NCI-H1105 (cell line): ENCODE measurements at places on chromosomes 12 and 14.

GRCh38 chr12:73798523-73798922, 739.1 kb upstream of the ATXN7L3B start:
- no peak for DNase-seq

DNA sequence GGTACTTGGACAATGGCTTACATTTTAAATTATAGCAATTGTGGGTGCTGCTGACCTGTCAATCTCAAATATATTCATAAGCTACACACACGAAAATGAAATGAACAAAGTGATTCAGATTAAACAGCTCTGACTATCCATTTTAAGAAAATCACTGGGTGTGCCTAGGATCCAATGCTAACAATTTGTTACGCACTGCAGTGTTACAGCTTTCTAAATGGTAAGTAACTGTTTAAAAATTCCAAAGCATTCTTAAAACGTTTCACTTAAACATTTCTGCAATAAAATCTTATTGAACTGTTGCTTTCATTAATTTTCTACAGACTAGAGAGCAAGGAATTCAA, 18.9 kb downstream of the LMO3 start:
- no peak for DNase-seq

GRCh38 chr14:63761351-63762117, 33.7 kb upstream of the SGPP1 start:
- no peak for DNase-seq

DNA sequence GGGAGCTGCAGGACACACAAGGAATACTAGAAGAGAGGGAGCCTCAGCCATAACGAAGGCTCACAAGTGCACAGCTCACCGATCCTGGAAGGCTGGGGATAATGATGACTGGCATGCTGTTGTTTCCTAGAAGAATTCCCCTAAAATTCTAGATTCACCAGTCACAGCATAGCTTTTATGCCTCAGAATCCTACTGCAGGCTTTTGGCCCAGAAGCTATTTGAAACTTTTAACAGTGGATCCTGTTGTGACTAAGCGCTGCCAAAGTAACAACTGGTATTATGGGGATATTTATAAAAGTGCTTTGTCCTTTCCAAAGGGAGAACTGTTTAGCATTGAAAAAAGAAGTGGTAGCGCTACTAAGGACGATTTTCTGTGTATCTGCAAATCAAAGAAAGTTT, 214.1 kb upstream of the PELI2 start:
- DNase-seq = no peak

DNA sequence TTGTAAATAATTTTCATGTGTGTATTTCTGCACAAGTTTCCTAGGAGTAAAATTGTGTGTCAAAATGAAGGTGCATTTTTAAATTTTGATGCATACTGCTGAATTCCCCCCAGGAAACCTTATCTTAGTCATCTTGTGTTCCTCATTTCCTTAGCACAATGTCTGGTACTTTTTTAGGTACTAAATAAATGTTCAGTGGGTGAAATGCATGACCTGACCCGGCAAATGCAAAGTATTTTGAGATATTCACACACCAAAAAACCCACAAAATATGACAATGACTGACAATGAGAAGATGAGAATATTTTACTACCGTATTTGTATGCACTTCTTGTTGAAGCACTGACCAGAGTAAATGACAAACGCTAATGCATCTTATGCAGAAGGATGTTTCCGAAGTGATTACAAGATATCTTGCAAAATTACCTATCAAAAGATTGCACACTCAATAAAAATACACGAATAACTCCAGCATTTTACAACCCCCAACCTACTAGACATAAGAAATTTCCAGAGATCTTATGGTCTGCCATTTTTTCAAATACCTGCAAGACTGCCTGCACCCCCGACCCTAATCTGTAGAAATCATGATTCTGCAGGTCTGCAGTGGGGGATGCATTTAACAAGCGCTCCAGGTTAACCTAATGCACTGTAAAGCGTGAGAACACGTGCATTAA, 895 bp upstream of the PRKAB1 start:
- DNase-seq = no peak

- no peak for DNase-seq
These were observed 157.6 kb downstream of the PRKCH start for GRCh38 chr14:61478971-61479473.

DNA sequence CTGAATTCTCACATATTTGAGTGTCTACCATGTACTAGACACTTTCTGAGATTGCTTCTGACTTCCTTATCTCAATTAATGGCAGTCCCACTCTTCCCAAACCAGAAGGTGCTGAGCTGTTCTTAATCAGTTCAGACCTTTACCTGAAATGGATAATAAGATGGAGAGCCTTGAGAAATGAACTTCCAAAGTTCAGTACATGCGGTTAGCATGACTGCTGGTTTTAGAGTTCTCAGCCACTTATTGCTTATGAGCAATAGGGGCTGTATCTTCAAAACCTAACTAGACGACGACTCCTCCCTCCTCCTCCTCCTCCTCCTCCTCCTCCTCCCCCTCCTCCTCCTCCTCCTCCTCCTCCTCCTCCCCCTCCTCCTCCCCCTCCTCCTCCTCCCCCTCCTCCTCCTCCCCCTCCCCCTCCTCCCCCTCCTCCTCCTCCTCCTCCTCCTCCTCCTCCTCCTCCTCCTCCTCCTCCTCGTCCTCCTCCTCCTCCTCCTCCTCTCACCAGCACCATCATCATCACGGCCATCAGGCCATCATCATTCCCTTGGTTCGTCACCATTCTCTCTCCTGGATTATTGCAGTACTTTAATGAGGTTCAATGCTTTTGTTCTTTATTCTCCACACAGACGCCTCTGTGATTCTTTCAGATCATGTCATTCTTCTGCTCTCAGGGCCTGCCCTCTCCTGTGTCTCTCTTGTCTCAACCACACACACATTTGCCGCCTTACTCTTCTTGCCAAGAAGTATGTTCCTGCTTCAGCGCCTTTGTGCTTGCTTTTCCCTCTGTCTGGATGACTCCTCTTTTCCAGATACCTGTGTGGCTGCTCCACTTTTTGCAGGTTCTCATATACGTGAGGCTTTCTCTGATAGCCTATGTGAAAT, 2.7 kb downstream of the PCNX1 start:
- no peak for DNase-seq

GRCh38 chr14:102738373-102739189, 38.7 kb upstream of the TRAF3 start:
- DNase-seq = no peak

GRCh38 chr12:122743895-122744525, 8.6 kb upstream of the DENR start:
- no peak for DNase-seq

DNA sequence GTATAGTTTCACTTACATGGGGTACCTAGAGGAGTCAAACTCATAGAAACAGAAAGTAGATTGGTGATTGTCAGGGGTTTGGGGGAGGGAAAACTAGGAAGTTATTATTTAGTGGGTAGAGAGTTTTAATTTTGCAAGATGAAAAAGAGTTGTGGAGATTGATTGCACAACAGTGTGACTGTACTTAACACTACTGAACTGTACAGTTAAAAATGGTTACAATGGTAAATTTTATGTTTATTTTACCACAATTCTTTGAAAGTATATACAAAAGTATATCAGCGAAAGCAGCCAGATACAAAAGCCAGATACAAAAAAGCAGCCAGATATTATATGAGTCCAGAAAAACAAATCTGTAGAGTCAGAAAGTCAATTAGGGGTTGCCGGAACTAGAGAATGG, 247.6 kb downstream of the IPO8 start:
- no peak for DNase-seq

DNA sequence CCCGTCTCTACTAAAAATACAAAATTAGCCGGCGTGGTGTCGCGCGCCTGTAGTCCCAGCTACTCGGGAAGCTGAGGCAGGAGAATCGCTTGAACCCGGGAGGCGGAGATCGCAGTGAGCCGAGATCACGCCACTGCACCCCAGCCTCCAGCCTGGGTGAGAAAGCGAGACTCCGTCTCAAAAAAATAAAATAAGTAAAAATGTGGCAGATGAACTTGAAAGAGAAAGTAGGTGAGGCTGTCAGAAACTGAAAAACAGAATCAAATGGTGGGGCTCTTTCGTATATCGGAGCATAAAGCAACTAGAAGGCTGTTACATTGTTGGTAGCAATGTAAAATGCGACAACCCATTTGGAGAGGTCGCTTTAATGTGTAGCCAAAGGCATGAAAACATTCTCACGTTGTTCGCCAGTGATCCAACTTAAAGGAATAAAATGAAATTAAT, 767 bp upstream of the CCNT1 start:
- no peak for DNase-seq

DNA sequence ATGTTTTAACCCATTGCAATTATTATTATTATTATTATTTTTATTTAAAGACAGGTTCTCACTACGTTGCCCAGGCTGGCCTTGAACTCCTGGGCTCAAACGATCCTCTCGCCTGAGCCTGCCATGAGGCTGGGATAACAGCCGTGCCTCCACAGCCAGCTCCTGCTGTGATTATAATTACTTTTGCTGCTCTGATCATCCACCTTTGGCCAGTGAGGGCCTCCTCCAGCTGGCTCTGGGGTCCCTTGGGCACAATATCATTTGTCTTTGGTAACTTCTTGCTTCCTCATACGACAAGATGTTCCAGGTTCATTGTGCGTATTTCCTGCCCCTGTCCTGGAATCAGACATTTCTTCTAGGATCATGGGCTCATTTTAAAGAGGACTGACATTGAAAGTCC, 28.4 kb downstream of the LRTM2 start:
- no peak for DNase-seq

DNA sequence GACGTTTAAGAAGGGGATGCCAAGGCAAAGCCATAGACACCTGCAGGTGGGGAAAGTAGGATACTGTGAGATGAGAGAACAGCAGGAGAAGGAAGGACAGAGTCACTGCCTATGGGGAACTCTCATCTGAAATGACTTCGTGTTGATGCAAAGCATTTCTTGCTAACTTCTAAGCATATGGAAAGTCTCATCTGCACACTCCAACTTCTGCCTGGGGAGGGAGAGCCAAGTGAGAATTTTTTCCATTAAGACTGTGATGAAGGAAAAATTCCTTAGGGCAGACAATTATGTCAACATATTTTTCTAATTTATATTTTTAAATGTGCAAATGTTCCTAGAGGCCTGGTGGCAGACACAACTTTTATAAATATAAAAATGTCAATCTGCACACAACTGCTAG, 115.3 kb downstream of the IPO8 start:
- DNase-seq = no peak

DNA sequence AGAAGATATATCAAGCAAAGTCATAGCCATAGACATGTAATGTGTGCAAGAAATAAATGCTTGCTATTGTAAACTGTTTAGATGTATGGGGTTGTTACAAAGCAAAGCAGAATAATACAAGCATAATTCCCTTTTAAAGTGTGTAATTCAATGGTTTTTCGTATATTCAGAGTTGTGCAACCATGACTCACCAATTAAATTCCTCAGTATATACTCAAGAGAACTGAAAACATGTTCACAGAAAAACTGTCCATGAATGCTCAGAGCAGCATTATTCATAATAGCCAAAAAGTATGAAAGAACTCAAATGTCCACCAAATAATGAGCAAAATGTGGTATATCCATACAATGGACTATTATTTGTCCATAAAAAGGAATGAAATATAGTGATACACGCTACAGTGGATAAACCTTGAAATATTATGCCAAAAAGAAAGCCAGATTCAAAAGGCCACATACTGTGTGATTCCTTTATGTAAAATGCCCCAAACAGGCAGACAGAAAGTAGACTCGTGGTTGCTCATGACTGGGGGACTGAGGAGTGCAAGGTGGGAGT, 9.3 kb downstream of the GXYLT1 start:
- no peak for DNase-seq

GRCh38 chr14:64725879-64726584, 21.8 kb downstream of the PLEKHG3 start:
- no peak for DNase-seq

DNA sequence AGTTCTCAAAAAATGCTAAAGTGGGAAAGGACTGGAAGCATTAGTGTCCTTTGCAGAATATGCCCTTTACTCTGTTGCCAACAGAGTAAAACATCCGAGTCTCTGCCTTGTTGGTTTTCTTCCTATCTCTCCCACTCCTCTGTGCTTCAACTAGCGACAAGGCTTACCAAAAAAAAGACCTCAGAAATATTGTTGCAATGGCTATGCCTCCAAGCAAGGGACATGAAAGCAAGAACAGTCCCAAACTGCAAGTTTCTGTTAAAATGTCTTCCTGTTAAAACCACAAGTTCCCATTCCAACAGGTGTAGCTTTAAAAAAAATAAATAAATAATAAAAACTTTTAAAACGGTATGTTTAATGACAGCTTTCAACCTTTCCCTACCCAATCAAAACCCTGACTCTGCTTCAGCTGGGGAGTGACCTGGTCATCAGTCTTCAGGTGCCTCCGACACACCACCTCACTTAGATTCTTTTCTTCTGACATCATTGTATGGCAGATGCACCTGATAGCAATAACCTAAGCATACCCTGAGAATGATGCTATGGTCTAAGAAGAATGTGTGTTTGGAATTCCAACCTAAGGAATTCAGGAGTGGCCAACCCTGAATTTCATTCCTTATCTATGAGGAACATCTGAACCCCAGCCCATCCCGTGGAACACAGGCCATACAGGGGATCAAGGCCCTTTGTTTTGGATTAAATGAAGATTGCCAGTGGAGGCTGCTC, 81.0 kb downstream of the RPS29 start:
- no peak for DNase-seq

DNA sequence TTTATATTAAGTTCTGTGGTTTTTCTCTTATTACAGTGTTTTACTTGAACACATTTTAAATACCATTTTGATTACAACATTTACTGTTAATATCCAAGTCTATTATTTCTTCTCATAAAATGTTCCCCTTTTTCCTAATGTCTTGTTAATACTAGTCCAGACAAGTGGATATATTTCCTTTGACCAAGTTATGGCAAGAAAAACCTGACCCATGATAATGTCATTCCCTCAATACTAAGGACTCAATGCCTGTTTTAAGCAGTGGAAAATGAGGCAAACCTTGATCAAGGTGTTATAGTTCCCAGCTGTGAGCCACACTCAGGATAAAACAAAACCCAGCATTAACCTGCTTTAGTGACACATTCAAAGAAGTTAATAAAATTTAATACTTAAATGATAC, 12.2 kb downstream of the TRMT5 start:
- no peak for DNase-seq

DNA sequence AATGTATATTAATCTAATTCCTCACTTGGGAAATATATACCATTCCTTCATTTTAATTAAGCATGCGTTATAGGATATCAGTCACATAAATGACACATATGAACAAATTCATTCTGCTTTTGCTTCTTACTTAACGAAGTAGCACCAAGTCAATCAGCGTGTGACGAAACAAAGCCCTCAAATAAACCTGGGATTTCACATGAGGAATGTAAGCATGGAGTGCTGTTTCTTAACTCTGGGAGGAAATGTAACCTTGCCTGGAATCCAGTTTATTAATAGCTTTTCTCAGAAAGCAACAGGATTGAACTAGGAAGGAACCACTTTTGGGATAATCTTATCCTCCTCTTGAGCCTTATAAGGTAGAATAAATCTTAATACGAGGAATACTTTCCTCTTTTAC, 72.0 kb downstream of the NIN start:
- DNase-seq = no peak

DNA sequence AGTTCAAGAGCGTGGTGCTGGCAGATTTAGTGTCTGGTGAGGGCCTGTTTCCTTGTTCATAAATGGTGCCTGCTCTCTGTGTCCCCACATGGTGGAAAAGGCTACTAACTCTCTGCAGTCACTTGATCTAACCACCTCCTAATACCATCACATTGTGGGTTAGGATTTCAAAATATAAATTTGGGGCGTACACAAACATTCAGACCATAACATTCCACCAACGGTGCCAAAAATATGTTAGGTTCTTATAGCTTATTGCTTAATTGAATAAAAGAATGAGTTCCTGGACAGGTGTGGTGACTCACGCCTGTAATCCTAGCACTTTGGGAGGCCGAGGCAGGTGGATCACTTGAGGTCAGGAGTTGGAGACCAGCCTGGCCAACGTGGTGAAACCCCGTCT, 3.4 kb upstream of the DYRK2 start:
- DNase-seq = no peak
